ENCODE measurements at places on chromosomes 7 and 10. TPM values are rescaled to one million over a fixed set of nuclear protein-coding genes. Genes with fewer than 3 reads are reported as not detected.

Gene ADAMTS14
- 0.63 TPM for total RNA-seq

- DNase-seq, result no peak
- H3K27me3 ChIP-seq, result no peaks in the 10 kb centered on the region
- H3K36me3 ChIP-seq, result peaks cover 3% of the 10 kb centered on the region
- H3K4me3 ChIP-seq, result no peak overlapping the region
- H3K27ac ChIP-seq, result peak overlapping the region; percentile 6
Measured at GRCh38 chr7:129925416-129926002, 27.3 kb downstream of the UBE2H start.

- no peak overlapping the region for H3K4me3 ChIP-seq
- no peak for DNase-seq
- H3K27me3 ChIP-seq, result peaks cover 5% of the 10 kb centered on the region
- H3K4me1 ChIP-seq, result no peaks in the 10 kb centered on the region
Measured at GRCh38 chr10:49200854-49201253, 12.7 kb upstream of the TMEM273 start.

DNA sequence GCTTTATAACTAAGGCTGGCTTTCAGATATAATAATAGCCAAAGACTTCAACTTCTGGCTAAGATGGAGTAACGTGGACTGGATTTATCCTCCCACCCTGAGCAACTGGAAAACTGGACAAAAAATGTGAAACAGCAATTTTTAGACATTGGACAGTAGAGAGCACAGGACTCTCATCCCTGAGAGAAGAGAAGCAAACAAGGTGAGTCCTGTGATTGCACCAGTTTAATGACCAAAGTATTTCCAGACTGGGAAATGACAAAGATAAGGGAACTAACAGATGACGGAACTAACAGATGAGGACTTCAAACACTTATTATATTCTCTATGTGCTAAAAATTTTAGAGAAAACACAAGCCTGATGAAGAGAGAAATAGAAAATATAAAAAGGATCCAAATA is 175.7 kb upstream of the SLC25A13 start:
- H3K27me3 ChIP-seq, result no peaks in the 10 kb centered on the region
- H3K4me1 ChIP-seq, result peaks cover 10% of the 10 kb centered on the region
- no peak for DNase-seq
- no peaks in the 10 kb centered on the region for H3K36me3 ChIP-seq
- no peak overlapping the region for H3K27ac ChIP-seq

DNA sequence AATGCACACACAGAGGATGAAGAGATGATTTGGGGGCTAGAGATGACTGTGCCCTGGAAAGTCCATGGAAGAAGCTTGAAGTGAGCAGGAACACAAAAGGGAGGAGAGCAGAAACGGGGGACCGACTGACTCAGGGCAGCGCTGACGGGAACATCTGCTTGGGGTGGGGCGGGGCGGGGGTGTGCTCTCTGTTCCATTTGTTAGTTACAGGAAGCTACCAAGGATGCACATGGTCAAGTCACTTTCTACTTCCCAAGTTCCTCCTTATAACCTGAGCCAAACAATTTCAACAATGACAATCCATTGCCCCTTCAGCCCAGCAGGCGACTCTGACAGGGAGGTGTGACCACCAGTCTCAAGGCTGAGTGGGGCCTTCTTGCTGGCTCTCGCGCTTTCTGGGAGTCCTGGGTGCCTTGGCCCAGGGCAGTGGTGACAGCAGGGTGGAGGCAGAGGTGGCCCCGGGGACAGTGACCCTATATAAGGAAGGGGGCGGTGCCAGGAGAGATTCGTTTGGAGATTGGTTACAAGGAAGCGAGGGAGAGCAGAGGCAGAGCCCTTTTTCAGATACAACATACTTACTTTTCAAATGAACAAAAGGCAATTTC is 39.6 kb downstream of the CLEC2L start:
- no peak for DNase-seq
- H3K4me1 ChIP-seq, result peaks cover 10% of the 10 kb centered on the region
- H3K27ac ChIP-seq, result no peak overlapping the region
- no peak overlapping the region for H3K4me3 ChIP-seq
- H3K36me3 ChIP-seq, result no peaks in the 10 kb centered on the region
- no peaks in the 10 kb centered on the region for H3K27me3 ChIP-seq

DNA sequence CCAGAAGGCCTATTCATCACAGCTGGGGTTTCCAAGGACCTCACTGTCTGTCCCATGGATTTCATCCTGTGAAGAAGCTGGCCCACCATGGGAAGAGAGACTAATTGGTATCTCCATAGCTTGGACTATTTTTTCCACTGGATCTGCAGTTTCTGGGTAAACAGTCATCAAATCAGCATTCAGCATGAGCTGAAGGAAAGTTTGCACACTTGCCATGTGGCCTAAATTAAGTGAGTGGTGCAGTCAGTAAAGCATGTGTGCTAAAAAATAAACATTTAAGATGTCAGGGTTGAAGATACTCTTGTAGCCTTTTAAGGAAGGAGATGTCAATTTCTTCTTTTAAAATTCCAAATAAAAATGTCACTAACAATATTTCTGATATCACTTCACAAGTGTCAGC is 381.1 kb upstream of the ZMIZ1 start:
- no peaks in the 10 kb centered on the region for H3K4me1 ChIP-seq
- no peak overlapping the region for H3K27ac ChIP-seq
- no peak for DNase-seq
- H3K4me3 ChIP-seq, result no peak overlapping the region

Measured in cardiac muscle cell (in vitro differentiated cells and primary cell).